Adrenal gland (tissue), 19 donors: ENCODE measurements at places on chromosomes 1 and 21. TPM values are rescaled to one million over a fixed set of nuclear protein-coding genes. Genes with fewer than 3 reads are reported as not detected.

- DNase-seq: no peak
Measured at GRCh38 chr1:21622466-21623315, 46.5 kb downstream of the RAP1GAP start.

DNA sequence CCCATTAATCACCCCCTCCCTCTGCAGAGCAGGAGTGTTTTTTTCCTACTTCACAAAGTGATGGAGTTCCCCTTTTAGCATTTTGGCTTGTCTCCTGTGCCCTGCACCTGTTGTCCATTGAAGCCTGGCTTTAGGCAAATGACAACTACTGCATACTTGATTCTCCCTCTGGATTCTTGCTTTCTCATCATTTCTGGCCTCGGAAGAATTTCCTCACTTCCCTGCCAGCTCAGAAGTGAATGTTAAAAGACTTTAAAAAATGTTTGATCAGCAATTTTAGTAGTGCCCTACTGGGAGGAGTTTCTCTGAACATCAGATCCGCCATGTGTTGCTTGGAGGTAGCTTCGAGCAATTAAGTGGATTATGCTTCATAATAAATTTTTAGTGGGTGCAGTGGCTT lies 28.1 kb downstream of the RCOR3 start:
- DNase-seq: no peak

DNA sequence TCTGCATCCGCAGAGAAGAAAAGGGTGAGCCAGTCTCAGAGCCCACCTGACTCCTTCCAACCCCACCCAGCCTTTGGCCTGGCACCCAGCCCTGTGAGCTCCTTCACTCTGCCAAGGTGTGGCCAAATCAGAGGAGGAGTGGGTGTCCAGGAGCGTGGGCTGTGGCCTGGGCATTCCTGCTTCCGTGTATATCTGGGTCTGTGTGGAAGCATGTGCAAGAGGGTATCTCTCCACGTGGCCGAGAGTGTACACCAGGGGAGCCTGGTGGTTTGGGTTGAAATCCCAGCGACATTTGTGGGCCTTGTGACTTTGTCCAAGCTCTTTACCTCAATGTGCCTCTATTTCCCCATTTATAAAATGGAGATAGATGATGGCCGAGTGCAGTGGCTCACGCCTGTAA lies 29.8 kb downstream of the CDCP2 start:
- no peak for DNase-seq

DNA sequence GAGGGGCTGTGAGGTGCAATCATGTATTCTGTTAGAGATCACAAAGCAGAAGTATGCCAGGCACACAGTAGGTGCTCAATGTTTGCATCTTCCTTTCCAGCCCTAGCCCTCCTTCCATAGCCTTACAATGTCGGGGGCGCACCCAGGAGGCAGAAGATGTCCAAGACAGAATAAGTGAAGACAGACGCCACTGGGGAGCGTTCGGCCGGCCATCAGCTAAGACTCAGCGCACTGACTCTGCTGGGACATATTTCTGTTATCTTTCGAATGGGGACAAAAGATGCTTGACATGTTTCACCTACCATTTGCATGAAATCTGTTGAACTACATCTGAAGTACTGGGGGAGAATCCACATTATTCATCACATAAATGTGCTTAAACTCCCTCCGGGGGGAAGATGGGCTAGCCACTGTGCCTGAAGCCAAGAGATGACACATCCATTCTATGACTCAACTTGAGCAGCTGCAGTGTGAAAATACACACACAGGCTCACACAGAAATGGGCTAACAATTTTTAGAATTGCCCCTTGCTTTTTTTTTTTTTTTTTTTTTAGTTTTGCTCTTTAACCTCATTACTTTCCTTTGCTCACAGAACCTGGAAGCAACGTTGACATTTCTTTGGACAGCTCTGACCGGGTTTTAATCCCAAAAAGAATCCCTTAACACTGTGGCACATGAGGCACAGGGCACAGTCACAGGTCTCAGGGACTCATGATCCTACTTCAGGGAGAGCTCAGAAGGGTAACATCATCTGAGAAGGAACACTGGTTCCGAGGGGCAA lies 7.9 kb downstream of the TIAM1 start:
- DNase-seq: no peak

Gene RXFP4
- polyA plus RNA-seq: not detected

- DNase-seq: peak; percentile 9
Measured at GRCh38 chr1:56709269-56709880, 64.3 kb downstream of the PRKAA2 start.

Gene SLC45A1
- 1.2 TPM for polyA plus RNA-seq

Gene AADACL4
- 0.16 TPM for polyA plus RNA-seq
